Hippocampal formation (tissue), 2 donors: ENCODE measurements at places on chromosomes 11 and 22.

DNA sequence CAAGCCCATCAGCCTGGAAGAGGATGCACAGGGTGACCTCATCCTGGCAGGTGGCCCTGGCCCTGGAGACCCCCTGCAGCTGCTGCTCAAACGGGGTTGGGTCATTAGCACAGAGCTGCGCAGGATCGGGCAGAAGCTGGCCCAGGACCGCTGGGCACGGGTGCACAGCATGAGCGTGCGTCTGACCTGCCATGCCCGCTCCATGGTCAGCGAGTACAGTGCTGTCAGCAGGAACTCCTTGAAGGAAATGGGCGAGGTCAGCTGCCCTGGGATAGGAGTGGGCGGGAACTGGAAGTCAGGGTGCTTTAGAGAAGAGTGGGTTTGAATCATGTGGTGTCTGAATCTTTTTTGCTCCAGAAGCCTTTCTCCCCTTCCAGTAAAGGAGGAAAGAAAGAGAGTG is 61.1 kb downstream of the INSC start:
- DNase-seq: no peak

- no peak for DNase-seq
Measured at GRCh38 chr11:47716692-47717091, 1.5 kb upstream of the AGBL2 start.

DNA sequence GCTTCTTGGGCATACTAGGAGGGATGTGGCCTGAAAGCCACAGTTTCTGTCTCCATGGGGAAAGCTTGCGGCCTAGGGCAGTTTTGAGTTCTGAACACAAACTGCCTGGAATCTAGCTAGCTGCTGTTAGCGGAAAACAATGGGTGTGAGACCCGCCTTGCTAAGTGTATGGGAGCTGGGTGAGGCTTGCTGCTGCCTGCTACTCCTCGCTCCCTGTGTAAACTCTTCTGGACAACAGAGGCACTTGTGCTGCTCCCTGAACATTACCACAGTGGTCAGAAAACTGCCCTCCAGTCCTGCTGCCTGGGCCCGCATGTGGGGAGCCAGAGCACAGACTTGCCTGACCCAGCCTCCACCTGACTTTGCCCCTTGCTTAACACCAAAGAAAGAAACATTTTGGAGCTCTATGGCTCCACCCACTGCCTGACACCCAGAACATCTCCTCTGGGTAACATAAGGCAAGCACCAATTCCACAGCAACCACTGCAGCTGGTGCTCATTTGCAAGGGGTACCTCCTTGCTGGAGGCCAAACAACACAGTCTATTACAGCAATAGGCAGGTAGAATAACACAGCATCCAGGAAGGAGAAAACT is 766.3 kb upstream of the RAG2 start:
- DNase-seq: no peak

- no peak for DNase-seq
Measured at GRCh38 chr11:69504576-69505335, 23.3 kb downstream of the LINC01488 start.

DNA sequence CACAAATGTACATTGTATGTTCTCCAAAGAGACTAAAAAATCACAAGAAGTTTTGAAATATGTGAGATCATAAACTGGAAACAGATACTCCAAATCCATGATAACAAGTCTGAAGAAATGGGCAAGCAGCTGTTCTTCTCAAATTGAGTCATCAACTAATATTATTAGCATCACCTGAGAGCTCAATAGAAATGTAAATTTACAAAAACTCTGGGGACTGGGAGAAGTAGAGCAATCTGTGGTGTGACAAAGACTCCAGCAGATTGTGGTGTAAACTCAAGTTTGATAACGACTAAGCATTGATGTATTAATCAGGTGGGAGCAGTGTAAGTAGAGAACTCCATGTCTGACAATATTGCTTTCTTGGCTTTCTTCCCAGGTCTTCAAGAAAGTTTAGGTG is 53.2 kb downstream of the GLYATL1 start:
- DNase-seq: no peak
